ENCODE measurements at places on chromosomes 5 and 9. TPM values are rescaled to one million over a fixed set of nuclear protein-coding genes. Genes with fewer than 3 reads are reported as not detected.

The ANKRD18B gene
- total RNA-seq: 6.6 TPM

The CCDC183 gene
- not detected for total RNA-seq

The SNAPC4 gene
- total RNA-seq: 11.5 TPM

The TLX3 gene
- total RNA-seq: not detected

The SPATA31A3 gene
- not detected for total RNA-seq

The TMEFF1 gene
- 3.0 TPM for total RNA-seq

The PCDHGA12 gene
- 5.1 TPM for total RNA-seq

The EIF4E1B gene
- total RNA-seq: not detected

The PNPLA7 gene
- total RNA-seq: 1.5 TPM
